ENCODE measurements at places on chromosomes 6 and 20.
A peak's percentile ranks its signal among the peaks of the same experiment; 100 is the strongest.

DNA sequence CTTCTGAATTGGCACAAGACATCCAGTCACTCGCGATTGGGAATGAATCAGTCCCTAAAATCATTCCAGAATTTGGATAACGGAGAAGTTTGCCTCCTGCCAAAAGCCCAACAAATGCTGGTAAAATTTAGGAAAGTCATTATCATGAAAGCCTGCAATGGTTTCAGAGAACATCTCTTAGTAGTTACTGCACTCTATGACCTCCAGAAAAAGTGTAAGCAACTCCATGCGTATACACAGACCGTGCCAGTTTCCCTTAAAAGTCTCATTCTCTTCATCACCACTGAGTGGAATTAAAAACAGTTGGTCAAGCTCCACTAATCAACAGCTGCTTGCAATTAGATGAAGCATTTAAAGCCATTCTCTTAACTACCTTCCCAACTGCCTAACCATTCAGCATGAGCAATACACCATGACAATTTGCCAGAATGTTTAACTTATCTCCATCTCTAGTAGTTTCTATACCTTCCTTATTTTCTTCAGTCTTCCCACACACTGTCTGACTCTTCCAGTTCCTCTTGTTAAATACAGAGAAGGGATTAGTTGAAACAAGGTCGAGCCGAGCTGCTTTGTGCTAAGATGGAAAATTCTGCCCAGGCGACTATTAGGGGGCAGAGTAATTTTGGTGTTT, 183.6 kb upstream of the PRDM1 start:
- no peak for DNase-seq

- no peak for DNase-seq
Measured at GRCh38 chr6:169172946-169173345, 80.7 kb downstream of the THBS2 start.

DNA sequence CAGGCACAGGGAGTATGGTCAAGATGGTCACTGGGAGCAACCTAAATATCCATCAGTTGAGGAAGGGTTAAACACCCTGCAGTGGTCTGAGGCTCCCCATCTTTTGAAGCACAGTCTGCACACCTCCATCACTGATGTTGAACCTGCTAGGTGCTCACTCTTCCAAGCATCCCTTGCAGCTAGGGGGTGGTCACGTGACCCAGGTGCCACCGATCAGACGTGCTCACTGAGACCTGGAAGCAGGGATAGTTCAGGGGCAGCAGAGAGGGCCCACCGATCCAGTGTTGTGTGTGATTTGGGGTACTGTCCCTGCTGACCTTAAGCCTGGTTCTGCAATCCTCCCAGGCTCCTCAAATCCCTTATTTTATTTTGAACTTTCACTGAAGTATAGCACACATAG, 134.6 kb downstream of the CEBPB start:
- DNase-seq = no peak

GRCh38 chr6:2786269-2786668, 21.1 kb downstream of the WRNIP1 start:
- DNase-seq = no peak

- DNase-seq = no peak
Measured at GRCh38 chr6:136920216-136920615, 1.9 kb upstream of the SLC35D3 start.

- DNase-seq = peak; percentile 15
Measured at GRCh38 chr6:77466451-77467437, 3.5 kb upstream of the HTR1B start.

- no peak for DNase-seq
Measured at GRCh38 chr20:33394718-33395117, 6.6 kb downstream of the CDK5RAP1 start.

DNA sequence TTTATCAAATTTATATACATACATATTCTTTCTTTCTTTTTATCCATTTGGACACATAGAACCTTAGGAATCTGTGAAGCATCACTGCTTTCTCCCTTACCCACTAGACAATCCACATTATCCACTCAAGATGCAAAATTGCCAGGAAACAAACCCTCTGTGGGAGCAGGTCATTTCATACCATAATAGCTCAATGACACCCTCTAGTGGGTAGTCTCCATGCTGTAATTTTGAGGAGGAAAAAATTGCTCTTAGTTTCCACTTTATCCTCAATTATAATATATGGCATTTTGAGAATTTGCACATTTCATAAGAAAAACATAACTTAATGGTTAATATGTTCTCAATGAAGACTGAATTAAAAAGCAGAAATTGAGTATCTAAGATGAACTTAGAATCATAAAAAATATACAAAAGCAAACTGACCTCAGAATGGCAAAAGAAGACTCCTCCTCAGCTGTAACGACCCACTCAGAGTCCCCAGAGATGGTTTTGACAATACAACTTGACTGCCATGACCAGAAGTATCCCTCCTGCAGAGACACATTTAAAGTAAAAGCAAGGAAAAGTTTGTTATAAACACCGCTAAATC, 164.1 kb downstream of the FRK start:
- peak; percentile 5 for DNase-seq

GRCh38 chr6:157017861-157018260, 240.7 kb downstream of the ARID1B start:
- DNase-seq = no peak

- DNase-seq = no peak
Measured at GRCh38 chr6:100121854-100122609, 128.0 kb upstream of the MCHR2 start.

DNA sequence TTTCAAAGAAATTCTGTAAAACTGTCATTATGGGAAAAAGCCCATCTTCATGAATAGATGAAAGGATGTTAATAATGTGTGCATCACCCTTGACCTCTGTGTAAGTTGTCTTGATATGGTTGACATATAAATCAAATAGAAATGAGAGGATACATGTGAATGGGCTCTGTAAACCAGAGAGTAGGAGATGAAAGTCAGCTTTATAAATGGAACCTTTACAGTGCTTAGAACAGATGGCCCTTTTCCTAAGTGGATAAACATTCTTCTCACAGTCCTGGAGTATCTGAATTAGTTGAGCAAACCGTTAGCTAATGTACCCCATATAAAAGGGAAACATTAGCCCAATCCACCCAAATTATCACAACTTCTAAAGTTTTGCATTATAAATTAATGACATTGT, 57.5 kb downstream of the MYLK4 start:
- no peak for DNase-seq

DNA sequence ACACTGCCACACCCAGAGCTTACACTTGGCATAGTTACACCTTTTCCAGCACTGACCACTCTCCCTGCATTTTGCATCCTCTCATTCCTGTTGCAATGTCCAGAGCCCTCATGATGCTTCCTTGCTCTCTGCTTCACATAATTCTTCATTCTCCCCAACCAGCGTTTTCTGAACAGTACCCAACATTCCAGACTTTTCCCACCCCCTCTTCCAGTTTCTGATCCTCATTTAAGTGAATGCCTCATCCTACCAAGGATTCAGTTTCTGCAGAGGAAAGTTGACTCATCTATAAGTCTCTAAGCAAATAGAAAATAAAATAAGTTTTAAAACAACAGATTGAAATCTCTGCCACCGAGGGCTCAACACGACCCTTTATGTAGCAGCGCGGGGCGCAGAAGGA, 321.3 kb upstream of the TCF21 start:
- DNase-seq = peak; percentile 49

DNA sequence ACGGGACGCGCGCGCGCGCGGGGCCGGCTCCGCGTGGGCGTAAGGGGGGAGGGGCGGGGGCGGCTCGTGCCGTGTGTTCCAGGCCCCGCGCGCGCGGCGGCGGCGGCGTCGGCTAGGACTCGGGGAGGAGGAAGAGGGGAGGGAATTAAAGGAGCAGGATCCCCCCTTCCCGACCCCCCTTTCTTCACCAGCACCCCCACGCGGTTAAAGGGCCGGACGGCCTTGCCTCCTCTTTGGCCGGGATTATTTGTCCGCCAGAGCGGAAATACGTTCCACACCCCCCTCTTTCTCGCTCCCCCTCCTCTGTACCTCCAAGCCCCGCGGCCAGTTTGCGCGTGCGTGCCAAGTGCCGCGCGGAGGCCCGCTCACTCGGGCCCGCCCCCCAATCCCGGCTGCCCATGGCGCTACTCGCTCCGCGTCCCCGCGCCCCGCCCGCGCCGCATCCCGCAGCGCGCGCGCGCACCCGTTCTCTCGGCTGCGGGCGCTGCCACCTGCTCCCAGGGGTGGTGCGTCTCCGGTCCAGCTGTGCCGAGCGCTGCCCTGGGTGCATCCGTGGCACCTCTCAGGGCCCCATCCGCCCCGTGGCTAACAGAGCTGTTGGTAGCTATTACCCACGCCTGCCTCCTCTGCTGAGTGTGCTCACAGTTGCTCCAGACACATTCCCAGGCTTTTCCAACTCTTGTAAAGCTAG, at the start of gene ZBTB12:
TSS of gene ZBTB12 (minus strand) at position 134 of the 691 bp plus-strand sequence. CDS start 781 bp downstream, outside the sequence.
- DNase-seq = peak; percentile 95

DNA sequence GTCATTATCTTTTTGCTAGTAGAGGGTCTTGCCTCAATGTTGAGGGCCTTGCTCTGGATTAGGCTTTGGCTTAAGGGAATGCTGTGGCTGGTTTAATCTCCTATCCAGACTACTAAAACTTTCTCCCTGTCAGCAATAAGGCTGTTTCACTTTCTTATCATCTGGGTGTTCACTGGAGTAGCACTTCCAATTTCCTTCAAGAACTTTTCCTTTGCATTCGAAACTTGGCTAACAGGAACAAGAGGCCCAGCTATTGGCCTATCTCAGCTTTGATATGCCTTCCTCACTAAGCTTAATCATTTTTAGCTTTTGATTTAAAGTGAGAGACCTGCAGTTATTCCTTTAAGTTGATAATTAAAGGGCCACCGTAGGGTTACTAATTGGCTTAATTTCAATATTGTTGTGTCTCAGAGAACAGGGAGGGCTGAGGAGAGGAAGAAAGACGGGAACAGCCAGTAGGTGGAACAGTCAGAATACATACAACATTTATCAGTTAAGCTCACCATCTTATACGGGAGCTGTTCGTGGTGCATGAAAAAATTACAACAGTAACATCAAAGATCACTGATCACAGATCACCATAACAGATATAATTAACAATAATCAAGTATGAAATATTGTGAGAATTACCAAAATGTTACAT, 186.7 kb downstream of the PTPRK start:
- DNase-seq = no peak

DNA sequence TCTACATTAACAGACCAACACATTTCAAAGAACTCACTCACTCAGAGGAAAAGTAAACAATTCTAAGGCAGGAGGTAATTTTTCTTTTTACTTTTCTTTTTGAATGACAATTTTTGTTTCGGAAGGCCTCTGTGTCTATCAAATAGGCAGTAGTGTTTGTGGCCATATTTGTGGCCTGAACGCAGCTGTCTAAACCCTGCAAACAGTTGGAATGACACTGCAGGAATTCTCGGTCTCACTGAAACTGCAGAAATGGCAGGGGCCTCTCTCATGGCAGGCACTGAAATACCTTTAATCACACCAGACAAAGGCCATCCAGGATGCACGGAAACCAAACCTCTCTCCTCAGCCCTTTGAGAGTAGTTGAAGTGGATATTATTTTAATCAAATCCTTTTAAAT, 30.4 kb downstream of the FYN start:
- DNase-seq = no peak

GRCh38 chr6:135351635-135352034, 145.9 kb downstream of the AHI1 start:
- DNase-seq = no peak

DNA sequence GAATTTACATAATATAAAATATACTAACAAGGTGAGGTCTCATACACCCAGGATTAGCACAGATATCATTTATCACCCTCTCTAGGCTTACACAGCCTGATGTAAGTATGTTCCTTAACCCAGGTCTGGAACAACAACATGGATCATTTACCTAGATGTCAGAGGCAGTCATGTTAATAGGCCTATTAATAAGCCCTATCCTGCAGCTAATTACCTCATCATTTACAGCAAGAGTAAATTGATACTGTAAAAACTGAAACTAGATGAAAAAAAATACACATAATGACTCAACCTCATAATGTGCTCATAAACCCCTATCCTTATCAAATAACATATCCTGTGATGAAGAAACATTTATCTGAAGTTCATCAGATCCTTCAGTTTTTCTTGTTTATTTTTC, 334.3 kb upstream of the MANEA start:
- DNase-seq = peak; percentile 64

GRCh38 chr6:142846883-142847287, 98.1 kb downstream of the HIVEP2 start:
- peak; percentile 98 for DNase-seq

GRCh38 chr20:58715391-58715800, 22.8 kb downstream of the NPEPL1 start:
- no peak for DNase-seq

GRCh38 chr6:113450061-113450465, 407.1 kb upstream of the MARCKS start:
- peak; percentile 53 for DNase-seq

- DNase-seq = no peak
Measured at GRCh38 chr6:5723841-5724691, 282.7 kb downstream of the NRN1 start.

GRCh38 chr20:16062661-16063581, 510.3 kb downstream of the KIF16B start:
- no peak for DNase-seq

DNA sequence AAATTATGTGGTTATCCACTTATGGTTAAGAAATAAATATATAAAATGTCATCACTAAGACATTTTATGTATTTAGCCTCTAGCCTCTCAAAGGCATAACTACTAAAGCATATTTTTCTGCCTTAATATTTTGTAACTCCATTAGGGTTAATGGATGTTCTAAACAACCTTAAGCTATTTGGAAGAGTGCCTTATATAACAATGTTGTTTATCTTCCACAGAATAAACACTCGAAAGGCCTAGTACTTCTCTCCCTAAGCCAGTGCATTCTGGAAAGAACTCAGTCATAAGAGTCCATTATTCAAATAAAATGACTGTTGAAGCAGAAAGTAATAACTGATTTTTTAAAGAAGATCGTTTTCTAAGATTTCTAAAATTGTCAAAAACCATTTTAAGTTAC, 15.0 kb upstream of the PRIM2 start:
- no peak for DNase-seq

GRCh38 chr20:42027746-42028268, 409.6 kb upstream of the CHD6 start:
- no peak for DNase-seq

DNA sequence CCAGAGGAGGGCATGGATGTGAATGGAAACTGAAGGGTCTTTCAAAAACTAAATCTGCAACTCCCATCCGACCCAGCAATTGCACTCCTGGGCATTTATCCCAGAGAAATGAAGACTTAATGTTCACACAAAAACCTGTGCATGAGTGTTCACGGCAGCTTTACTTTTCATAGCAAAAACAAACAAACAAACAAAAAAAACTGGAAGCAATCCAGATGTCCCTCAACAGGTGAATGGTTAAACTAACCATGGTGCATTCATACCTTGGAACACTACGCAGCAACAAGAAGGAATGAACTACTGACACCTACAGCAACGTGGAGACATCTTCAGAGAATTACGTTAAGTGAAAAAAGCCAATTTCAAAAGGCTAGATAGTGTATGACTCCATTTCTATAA, 32.2 kb downstream of the PMEPA1 start:
- DNase-seq = no peak
